ENCODE measurements at places on chromosomes 5 and 9. TPM values are rescaled to one million over a fixed set of nuclear protein-coding genes. Genes with fewer than 3 reads are reported as not detected.

SLC6A19 gene
- total RNA-seq, result not detected

PGM5 gene
- total RNA-seq, result 35.0 TPM

GRHPR gene
- total RNA-seq, result 119 TPM

COL23A1 gene
- 0.97 TPM for total RNA-seq

C5 gene
- total RNA-seq, result 3.9 TPM

F2RL1 gene
- not detected for total RNA-seq

FABP6 gene
- total RNA-seq, result not detected

HTR4 gene
- total RNA-seq, result 0.41 TPM

EPB41L4B gene
- 3.8 TPM for total RNA-seq

TIMD4 gene
- not detected for total RNA-seq

ANXA2R gene
- 3.3 TPM for total RNA-seq

KIAA1958 gene
- 1.3 TPM for total RNA-seq

HK3 gene
- 2.5 TPM for total RNA-seq

TYRP1 gene
- total RNA-seq, result 1.4 TPM

ICE1 gene
- 24.9 TPM for total RNA-seq

SNAPC3 gene
- 31.9 TPM for total RNA-seq

PKD2L2 gene
- total RNA-seq, result not detected

SHISAL2B gene
- not detected for total RNA-seq

PCSK1 gene
- not detected for total RNA-seq
